Esophagus muscularis mucosa (tissue), 4 donors: ENCODE measurements at places on chromosomes 7 and 10. TPM values are rescaled to one million over a fixed set of nuclear protein-coding genes. Genes with fewer than 3 reads are reported as not detected.
A peak's percentile ranks its signal among the peaks of the same experiment; 100 is the strongest.

GRCh38 chr7:2029936-2030335, 202.8 kb downstream of the MAD1L1 start:
- no peaks in the 10 kb centered on the region for H3K27me3 ChIP-seq
- H3K27ac ChIP-seq = no peak overlapping the region
- DNase-seq = no peak
- no peaks in the 10 kb centered on the region for H3K36me3 ChIP-seq
- H3K4me3 ChIP-seq = no peak overlapping the region

GRCh38 chr7:54878339-54878738, 119.3 kb upstream of the SEC61G start:
- no peak for DNase-seq
- no peak overlapping the region for H3K27ac ChIP-seq
- H3K36me3 ChIP-seq = no peaks in the 10 kb centered on the region
- no peak overlapping the region for H3K4me3 ChIP-seq
- no peaks in the 10 kb centered on the region for H3K4me1 ChIP-seq

DNA sequence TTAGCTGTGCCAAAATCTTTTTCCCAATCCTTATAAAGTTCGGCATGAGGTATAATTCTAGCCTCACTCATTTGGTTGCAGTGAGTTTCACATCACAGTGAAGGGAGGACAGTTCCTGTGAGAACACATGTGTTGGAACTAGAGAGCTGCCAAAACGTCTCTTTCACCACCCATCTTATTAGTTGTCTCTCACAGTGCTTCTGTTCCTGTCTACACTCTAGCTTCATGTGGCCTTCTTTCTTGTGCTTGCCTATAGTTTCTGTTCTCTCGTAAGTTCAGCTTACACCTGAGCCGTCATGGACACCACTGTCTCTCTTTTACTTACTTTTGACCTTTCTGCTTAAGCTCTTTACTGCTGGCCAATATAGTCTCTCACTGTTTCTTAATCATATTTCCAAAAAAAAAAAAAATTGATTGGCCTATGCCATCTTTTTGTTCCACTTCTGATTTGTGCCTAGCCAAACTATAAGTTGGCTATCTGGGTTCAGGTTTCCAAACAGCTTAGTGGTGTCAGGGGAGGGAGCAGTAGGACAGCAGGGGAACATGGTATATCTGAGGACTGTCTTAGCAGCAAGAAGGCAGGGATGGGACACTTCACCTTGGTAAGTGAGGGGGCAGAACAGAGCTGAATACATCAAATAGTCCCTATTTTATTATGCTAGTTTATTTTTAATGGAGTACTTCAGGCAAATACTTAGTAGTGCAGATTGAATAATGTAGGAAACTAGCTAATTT, 38.0 kb downstream of the ZNRF2 start:
- no peak for DNase-seq
- H3K4me3 ChIP-seq = peak overlapping the region; percentile 40
- H3K36me3 ChIP-seq = no peaks in the 10 kb centered on the region
- H3K4me1 ChIP-seq = peaks cover 29% of the 10 kb centered on the region

Gene METTL27
- total RNA-seq = 0.83 TPM

Gene SLC13A1
- not detected for total RNA-seq
